GM04503 (cell line): ENCODE measurements at places on chromosomes 3 and 15.

DNA sequence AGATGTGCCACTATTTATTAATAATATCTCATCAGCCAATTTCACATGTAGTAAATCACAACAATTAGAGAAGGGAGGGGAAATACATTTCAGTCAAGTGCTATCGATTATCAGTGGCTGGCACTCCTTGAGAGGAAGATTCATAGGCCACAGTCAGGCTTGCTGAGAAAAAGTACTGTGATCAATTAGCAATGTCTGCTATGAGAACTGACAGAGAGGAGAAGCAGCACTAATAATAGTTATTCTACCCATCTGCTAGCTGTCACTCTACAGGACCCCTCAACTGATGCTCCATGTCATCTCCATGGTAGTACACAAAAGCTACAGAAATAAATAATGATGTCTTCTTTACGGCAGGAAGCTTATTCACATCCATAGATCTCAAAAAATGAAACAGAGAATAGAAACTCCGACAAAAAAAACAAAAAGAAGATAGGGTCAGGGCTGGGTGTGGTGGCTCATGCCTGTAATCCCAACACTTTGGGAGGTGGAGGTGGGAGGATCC lies 351.3 kb downstream of the FOXP1 start:
- DNase-seq, result no peak

DNA sequence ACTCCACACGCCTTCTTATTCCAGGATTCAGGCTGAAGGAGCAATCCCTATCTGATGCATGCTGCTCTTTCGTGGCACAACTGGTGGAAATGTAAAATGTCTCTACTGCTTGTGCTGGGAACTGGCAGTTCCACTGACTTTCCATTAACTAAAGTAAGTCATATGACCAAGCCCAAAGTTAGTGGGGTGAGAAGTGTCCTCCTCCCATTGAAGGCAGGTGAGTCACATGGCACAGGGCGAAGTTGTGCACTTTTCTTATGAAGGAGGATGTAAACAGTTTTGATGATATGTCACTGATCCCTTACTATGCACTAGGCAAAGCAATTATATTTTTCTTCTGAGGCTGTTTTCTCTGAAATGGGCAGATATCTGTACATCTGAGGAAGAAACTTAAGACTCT lies 51.6 kb downstream of the SLC7A14 start:
- DNase-seq, result no peak

GRCh38 chr3:87272718-87273341 lies 3.6 kb downstream of the POU1F1 start:
- DNase-seq, result no peak

GRCh38 chr15:85744579-85744978 lies 50.1 kb downstream of the KLHL25 start:
- DNase-seq, result no peak

DNA sequence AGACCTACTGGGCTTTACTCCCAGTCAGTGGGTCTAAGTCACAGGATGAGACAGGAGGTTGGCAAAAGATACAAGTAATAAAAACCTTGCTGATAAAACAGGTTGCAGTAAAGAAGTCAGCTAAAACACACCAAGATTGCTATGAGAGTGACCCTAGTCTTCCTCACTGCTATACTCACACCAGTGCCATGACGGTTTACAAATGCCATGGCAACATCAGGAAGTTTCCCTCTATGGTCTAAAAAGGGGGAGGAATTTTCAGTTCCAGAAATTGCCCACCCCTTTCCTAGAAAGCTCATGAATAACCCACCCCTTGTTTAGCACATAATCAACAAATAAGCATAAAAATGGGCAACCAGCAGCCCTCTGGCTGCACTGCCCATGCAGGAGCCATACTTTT lies 966.7 kb upstream of the ROBO1 start:
- DNase-seq, result no peak

DNA sequence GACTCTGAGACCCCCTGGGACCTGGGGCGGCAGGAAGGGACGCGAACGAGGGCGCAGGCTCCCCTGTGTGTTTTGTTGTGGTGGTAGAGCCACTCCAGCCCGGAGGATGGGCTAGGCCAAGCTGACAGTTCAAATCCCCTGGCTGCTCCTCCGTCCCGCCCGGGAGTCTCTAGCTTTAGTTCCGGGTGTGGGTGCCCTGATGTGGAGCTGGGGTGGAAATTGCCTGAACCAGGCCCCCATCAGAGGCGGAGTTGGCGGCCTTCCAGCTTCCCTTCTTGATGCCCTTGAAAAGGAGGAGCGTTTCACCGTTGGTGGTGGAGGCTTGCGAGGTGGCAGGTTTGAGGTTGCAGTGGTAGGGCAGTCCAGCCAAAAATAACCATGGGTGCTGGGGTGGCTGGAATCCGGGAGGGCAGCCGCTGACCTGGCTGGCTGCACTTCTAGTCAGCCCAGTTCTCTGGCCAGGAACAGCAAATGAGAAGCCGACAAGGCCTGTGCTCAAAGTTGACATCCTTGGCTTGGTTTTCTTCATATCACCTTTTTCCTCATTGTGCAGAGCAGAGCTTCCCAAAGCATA lies 817 bp downstream of the CLK3 start:
- DNase-seq, result no peak

DNA sequence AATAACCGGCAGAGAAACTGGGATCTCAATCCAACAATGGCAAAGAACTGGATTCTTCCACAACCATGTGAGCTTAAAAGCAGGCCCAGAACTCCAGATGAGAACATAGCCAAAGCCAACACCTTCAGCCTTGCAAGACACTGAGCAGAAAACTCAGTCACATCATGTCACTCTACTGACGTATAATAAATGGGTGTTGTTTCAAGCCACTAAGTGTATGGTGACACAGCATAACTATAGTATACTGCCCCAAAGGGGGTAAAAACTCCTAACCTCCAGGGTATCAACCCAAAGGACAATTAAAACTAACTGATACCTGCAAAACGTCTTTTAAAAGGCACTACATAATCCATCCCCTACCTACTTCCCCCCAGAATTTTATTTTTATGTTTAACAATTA lies 69.5 kb downstream of the TRANK1 start:
- DNase-seq, result no peak

DNA sequence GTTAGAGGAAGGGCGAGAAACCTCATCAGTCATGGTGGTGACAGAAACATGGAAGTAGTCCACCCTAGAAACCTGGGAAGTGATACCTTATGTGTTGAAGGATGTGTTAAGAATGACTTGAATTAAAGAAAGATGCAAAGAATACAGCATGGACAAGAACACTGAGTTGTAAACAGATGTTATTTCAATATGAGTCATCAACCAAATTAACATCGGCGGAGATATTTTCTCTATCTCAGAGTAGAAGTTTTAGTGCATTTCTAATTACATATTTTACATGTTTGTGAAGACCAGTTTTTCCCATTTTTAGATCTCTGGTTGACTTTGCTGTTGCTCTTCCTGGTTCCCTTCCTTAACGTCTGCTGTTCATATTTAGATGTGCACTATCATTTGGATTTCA lies 268.8 kb upstream of the TBL1XR1 start:
- no peak for DNase-seq

DNA sequence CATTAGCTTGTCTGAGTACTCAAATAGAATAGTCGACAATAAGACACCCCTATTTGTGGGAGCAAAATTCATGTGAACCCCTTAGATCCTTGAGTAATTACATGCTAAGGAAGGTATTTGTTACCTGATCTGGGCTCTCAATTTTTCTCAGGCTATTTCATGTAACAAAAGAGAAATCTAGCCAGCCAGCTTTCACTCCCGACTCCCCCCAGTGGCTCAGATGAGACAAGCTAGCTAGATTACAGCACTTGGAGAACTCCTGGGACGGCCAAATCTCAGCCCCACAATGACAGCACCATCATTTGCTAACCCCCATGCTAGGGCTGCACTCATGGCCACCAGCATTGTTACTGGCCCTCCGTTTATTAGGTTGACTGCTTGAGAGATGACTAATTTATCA lies 41.3 kb downstream of the GLDN start:
- no peak for DNase-seq

- no peak for DNase-seq
Measured at GRCh38 chr3:178525251-178525650, 11.0 kb upstream of the KCNMB2 start.
